ENCODE measurements at places on chromosomes 4 and X.
A peak's percentile ranks its signal among the peaks of the same experiment; 100 is the strongest.

- peak; percentile 53 for DNase-seq
Observed at GRCh38 chrX:19446397-19446796, 68.9 kb downstream of the MAP3K15 start.

DNA sequence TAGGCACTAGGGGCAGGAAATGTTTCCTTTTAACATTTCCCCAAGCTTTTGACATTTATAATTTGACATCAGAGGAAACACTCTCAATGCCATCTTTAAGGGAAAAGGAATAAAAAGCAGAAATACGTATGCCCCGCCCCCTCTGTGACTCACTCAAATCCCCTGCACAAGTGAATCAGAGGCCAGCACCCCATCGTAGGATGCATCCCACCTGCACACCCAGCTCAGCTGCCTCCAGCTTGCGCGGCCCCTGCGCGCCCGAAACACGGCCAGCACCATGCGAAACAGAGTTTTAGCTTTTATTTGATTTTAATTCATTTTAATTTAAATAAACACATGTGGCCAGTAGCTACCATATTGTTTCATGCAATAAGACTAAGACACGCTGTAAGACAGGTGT, 29.5 kb downstream of the ABLIM2 start:
- DNase-seq = no peak

DNA sequence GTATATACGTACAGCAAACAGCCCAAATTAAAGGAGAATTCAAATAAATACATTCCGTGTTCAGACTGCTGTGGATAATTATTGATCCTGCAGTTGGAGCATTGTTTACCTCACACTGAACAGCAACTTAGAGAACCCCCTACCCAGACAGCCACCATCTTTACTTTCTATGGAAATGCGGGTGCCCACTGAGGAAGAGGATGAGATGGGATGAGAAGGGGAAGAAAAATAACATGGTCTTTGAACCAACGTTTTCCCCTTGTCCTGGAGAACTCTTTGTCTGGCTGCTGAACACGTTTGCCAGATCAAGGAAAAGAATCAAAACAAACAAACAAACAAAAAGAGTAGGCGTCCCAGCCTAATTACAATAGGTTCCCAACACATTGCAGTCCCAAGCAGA, 1.5 kb downstream of the TSPAN5 start:
- no peak for DNase-seq

GRCh38 chr4:40190465-40190864, 6.4 kb upstream of the RHOH start:
- no peak for DNase-seq

- no peak for DNase-seq
Observed at GRCh38 chr4:187715466-187715865, 280.1 kb upstream of the ZFP42 start.
